NAMALWA (cell line): ENCODE measurements at places on chromosomes 6 and 20.

DNA sequence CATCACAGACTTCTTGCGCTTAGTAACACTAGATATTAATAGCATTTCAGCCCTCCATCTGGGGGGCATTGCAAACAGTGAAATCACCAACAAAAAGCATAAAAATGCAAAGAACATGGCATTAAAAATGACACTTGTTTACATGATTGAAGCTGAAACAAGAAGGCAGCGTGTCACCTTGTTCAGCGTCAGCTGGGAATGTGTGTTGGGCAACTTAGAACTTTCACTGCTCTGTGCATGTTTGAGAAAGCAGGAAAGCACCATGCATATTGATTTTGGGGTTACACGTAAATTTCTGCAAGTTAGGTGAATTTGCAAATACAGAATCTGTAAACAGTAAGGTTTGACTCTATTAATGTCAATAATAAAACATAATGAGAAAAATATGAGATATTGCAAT lies 162.9 kb downstream of the SOX4 start:
- DNase-seq: no peak

DNA sequence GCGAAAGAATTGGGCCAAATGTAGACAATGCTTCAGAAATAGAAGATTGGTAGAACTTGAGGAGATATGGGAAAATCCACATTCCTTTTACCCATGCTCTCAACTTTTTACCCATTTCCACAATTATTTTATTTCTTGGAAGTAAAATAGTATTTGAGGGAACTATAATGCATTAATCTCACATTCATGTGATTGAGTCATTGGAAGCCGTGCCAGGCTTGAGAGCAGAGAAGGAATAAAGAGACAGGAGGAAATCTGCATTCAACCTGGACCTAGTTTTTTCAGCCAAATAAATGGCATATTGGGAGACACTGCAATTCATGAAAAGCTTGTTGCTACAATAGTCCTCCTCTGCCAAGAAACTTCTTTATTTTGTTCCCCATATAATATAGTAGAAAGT lies 2.8 kb upstream of the NUP153 start:
- no peak for DNase-seq

DNA sequence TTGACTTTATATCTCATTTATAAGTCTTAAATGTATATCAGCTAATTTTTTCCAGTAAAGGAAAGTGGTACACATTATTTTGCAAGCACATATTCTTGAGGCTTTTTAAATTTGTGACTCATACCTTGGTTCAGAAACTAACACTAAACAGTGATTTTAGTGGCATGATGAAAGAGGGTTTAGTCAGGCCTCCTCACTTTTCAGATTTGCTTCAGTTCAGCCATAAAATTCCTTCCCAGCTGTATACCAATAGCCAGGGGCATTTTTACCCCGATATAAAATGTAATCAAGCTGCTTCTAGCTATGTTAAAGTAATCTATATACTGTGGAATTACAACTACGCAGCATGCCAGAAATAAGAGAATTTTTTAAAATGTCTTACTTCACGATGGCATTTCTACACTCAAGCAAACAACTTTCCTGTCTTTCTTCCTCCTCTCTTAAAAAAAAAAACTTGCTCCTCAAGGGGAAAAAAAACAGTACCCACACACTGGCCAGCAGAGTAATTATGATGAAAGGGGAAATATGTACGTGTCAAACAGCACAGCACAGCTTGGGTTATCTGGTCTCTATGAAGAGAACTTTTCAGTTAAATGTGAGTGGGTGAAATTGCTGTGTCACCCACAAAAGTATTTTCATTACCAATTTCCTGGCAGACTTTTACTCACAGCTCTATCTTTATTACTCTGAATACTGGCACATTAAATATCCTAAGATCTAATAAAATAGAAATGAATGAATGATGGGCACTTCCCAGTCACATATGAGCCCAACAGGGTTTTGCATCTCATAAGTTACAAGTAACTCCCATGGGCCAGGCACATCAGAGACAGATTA lies 244.8 kb upstream of the TENT5A start:
- no peak for DNase-seq

GRCh38 chr20:12237772-12238171 lies 320.1 kb downstream of the BTBD3 start:
- no peak for DNase-seq

DNA sequence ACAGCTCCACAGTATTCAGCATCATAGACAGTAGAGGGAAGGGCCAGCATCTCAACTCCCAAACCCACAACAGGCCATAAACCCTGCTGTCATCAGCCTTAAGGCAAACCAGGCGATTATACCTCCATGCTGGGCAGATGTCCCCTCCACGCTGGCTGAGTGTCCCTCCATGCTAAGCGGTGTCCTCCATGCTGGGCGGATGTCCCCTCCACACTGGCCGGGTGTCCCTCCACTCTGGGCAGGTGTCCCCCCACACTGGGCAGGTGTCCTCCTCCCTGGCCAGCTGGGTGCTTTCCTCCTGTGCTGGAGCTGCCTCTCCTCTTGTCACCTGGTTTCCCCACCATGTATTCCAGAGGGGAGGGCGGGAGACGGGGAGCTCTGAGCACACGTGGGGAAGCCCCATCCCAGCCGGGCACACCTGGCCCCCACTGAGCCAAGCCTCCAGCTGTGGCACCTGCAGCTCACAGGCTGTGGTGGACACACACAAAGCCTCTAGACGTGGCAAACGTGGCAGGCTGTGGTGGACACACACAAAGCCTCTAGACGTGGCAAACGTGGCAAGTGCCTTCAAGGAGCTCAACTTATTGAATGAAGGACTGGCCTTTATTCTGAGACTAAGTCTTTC lies 197.1 kb downstream of the TAF4 start:
- DNase-seq: no peak

DNA sequence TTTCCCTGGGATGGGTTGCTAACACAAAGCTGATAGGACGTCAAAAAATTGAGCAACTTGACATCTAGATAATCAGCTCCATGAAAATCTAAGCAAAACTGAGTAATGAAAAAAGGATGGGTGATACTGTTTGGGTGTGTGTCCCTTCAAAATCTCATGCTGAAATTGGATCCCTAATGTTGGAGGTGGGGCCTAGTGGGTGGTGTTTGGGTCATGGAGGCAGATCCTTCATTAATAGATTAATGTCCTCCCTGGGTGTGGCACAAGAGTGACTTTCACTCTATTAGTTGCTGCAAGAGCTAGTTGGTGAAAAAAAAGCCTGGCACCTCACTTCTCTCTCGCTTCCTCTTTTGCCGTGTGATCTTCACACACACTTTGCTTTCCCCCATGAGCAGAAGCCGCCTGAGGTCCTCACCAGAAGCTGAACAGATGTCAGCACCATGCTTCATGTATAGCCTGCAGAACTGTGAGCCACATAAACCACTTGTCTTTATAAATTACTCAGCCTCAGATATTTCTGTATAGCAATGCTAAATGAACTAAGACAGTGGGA lies 160.9 kb downstream of the FRK start:
- peak; percentile 28 for DNase-seq

GRCh38 chr6:143127941-143128680 lies 67.4 kb downstream of the AIG1 start:
- DNase-seq: no peak

DNA sequence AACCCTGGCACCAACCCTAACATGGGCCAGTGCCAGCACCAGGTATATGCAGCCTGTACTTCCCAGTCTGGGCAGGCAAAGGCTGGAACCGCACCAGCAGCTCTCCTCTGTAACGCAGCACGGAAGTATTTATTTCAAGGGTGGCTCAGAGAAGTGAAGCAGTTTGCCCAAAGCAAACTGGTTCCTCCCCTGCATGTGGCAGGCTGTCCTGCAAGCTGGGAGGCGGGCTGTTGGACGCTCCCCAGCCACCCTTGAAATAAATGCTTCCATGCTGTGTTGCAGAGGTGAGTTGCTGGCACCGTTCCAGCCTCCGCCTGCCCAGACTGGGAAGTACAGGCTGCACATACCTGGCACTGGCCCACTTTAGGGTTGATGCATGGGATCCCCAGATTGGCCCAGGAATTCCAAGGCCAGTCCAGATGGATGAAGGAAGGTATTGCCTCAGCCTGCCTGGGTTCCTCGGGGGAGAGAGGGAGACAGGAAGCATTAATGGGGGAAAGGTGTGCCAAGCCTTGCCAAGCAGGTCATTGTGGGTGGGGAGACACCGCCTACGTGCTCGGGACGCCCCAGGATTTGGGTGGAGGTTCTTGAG lies 49.8 kb downstream of the PPARD start:
- DNase-seq: no peak

DNA sequence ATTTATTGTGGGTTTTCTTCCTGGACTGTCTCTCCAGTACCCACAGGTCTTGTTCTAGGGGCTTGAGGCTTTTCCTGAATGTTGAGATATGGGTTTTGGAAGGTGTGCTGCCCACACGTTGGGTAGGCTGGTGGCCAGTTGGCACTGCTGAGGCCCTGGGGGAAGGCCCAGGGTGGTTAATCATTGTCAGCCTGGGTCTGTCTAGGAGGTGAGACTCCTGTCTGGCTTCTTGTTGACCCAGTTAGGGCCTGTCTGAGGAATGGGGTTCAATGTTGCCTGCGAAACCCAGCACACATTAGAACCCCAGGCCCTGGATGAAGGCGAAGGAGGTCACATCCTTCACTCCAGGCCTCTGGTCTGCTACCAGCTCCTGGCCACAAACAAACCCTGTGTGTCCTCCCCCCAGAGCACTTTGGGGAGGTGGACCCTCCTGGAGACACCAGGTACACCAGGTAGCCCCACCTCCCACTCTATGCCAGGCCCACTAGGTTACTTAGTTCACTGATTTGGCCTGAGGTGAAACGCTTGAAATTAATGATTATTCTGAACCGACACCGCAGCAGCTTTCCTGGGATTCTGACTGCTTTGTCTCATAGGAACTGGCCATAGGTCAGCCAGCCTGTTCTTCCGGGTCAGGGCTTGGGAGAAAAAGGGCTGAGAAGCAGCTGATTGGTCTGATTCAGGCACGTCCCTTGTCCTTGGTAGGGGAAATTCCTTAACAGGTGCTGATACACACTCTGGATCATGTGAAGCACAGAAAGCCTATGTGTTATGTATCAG lies 15.2 kb downstream of the DNMT3B start:
- DNase-seq: no peak

GRCh38 chr20:39069976-39070375 lies 107.8 kb downstream of the DHX35 start:
- no peak for DNase-seq

DNA sequence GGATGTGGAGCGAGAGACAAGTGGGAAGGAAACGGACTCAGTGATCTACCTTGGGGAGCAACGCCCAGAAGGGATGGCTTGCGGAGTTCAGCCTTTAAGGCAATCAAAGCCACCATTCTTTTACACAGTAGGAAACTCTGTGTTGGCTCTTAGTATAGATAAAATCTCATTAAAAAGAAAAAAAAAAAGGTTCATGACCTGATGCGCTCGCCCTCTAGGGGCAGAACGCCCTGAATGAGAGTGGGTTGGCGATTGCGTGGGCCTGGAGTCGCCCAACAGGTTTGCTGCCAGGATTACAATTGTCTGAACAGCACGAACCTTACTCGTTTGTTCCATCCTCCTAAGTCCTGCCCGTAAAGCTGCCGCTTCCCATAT lies 1.2 kb downstream of the TPD52L1 start:
- peak; percentile 47 for DNase-seq

- no peak for DNase-seq
Measured at GRCh38 chr6:46023216-46023915, 7.7 kb upstream of the CLIC5 start.

GRCh38 chr20:2004171-2004570 lies 10.3 kb upstream of the PDYN start:
- DNase-seq: no peak

DNA sequence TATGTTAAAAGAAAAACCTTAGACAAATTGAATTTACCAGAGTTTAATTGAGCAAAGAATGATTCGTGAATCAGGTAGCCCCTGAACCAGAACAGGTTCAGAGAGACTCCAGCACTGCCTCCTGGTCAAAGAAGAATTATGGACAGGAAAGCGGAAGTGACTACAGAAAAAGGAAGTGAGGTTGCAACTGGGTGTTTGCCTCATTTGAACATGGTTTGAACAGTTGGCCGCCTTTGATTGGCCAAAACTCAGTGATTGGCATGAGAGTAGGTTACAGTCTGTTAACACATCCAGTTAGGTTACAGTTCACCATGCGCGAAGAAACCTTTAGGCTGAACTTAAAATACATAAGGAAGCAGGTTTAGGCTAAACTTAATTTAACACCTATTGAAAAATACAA lies 248.8 kb downstream of the TFAP2A start:
- DNase-seq: peak; percentile 47

DNA sequence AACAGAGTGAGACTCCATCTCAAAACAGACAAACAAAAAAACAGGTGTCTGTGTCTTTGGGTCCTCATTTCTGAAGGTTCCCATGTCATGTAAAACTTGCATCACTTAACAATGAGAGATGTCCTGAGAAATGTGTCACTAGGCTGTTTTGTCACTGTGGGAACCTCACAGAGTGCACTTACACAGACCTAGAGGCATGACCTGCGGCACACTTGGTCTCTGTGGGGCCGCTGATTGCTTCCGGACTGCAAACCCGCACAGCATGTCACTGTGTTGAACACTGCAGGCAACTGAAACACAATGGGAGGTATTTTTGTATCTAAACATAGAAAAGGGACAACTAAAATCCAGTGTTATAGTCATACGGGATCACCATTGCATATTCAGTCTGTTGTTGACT lies 42.3 kb upstream of the TMEM181 start:
- peak; percentile 32 for DNase-seq

DNA sequence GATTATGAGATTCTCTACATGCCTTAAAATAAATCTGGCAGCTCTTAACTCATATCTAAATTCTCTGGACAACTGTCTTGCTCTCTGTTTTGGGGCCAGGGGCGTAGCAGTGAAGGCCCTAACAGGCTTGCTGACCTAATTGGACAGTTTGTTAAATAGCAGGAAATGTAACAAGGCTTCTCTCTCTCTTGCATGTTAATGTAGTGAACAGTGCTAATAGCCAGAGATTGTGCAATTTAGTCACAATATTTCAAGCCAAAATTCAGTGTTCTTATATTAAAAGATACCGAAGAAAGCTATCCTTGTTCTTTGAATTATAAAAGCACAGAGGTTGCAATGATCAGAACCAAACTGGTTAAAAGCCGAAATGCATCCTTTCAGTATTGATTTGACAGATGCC lies 3.0 kb downstream of the PPP1R3D start:
- no peak for DNase-seq

GRCh38 chr6:136526196-136526930 lies 23.9 kb downstream of the MAP7 start:
- peak; percentile 7 for DNase-seq
